ENCODE measurements at places on chromosomes 11 and 22.

- no peak for DNase-seq
These were observed 117.6 kb downstream of the ARHGAP8 start for GRCh38 chr22:44870021-44870420.

DNA sequence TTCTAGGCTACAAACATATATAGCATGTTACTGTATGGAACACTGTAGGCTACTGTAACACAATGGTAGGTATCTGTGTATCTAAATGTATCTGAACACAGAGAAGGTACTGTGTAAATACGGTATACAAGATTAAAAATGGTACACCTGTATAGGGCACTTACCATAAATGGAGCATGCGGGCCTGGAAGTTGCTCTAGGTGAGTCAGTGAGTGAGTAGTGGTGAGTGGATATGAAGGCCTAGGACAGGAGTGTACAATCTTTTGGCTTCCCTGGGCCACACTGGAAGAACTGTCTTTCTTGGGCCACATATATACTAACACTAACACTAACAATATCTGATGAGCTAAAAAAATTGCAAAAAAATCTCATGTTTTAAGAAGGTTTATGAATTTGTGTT, 21.4 kb downstream of the RNF141 start:
- DNase-seq, result no peak

DNA sequence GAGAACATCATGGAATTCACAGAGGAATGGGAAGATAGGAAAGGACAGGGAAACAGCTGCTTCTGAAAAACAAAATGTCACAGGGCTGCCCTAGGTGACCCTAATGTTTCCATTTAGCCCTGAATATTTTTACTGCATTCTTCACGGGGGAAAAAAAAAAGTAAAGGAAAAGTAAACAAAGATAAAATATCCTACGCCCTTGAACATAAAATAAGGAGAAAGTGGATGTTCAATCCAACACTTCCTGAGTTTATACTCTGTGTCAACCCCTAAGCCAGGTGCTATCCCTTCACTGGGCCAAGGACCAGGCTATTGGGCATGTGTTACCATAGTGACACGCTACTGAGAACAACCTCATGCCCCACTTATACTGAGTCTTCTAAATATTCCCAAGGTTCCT, 84.7 kb downstream of the FAM76B start:
- DNase-seq, result no peak

DNA sequence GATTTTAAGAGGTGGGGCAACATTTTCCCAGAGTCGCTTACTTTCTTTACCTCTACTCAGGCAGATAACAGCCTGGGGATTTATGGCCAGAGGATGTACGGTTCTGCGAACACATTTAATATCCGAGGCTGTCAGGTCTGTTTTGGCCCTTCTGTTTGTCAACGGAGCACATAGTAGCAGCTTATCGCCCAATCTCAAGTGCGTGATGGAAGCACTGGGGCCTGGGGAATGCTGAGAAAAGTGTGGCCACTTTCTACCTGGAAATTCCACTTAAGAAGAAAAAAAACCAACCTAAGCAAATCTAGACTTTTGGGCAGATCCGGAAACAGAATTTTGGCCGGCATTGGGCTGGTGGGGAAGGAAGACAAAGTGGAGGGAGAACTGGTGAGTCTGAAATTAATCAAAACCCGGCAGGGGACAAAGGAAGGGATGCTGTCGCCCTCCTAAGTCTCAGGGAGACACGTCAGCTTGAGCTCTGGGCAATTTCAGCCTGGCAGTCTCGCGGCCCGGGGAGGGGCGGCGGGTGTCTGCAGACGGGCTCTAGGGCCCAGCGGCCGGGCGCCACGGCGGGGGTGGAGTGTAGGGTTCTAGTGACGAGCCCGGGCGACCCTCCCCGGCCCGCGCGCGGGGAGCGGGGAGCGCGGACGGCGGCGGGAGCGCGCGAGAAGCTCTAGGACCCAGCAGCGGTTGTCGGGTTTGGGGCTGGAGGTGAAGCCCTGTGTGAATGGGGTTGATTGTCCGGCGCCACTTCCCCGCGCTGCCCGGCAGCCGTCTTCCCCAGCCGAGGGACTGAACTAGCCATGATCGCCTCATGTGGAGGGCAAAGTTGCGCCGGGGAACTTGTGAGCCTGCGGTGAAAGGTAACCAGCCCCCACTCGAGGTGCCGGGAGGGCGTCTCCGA, at the start of gene AMOTL1:
Gene AMOTL1, plus strand, starts transcription at position 656 of the 901 bp plus-strand sequence. Its CDS starts 156 bp downstream, at position 812.
- DNase-seq, result peak; percentile 52

GRCh38 chr11:14360976-14361375, 2.0 kb upstream of the RRAS2 start:
- no peak for DNase-seq
